HEK293T (cell line): ENCODE measurements at places on chromosomes 2 and 18.
A peak's percentile ranks its signal among the peaks of the same experiment; 100 is the strongest.

DNA sequence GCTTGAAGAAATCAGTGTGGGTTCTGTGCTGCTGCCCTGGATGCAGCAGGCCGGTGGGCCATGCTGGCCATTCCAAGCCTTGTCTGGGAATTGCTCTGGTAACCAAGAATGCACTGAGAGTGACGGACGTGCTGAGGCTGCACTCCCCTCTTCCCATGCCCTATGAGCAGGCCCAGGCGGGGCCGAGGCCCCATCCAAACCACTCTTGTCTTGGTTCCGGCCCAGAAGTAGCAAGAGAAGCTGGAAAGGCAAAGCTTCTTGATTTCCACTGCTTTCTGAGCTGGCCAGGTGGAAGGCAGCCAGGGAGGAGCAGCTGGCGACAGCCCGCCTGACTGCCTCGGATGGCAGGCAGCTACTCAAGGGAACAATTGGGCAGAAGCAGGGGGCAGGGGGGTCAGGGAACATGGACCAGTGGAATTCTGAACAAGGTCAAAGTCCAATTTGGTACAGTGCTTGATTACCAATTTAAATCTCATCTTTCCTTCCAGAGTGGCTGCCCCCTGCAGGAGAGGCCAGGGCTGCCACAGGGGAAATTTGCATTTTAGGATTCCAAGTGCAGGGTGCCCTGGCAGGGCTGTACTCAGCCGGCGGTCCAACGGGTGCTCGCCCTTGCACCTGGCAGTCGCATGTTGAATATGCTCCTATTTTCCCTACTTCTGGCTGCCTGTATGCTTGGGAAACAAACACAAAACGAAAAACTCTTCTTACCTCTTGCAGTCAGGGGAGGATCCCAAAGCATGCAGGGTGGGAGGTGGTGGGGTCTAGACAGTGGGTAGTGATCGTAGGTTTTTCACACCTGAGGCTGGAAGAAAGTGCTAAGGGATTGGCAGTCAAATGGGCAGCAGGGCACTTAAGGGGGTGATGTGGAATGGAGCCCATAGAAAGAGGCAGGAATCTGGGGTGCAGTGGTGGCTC, 67.3 kb downstream of the LIPG start:
- DNase-seq = no peak

GRCh38 chr18:2932247-2933181, 80.4 kb downstream of the LPIN2 start:
- peak; percentile 28 for DNase-seq

DNA sequence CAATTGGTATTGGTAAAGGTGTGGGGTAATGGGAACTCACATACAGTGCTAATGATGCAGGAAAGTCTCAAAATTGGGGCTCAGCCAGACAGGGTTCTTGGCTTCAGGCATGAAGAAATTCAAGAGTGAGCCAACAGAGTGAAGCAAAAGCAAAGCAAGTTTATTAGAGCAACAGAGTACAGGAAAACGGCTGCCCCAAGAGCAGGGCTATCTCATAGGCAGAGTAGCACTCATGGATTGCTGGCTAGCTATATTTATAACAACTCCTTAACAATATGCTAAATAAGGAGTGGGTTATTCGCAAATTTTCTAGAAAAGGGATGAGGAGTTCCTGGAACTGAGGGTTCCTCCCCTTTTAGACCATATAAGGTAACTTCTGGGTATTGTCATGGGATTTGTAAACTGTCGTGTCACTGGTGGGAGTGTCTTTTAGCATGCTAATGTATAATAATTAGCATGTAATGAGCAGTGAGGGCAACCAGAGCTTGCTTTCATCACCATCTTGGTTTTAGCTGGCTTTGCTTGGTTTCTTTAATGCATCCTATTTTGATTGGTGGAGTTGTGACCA, 233.8 kb upstream of the NOL4 start:
- DNase-seq = no peak

DNA sequence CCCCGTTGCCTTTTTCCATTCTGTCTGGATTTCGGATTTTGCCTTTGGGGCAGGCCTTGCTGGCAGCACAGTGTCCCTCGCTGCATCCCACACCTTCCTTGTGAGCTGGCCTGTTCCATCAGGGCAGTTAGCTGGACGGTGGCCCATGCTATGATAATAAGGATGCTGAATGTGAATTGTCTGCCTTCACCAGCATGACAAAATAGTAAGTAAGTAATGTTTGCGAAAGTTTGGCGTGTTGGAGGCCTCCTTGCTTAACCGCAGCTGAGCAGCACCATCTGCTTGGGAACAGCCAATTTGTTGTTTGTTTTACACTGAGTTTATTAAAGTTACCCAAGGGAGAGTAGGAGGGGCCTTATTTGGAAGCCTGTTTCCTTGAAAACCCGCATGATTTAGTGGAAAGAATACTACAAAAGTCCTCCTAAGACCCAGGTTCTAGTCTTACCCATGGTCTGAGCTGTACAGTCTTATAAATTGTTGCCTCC, 469.7 kb upstream of the FANCL start:
- no peak for DNase-seq
